ENCODE measurements at places on chromosomes 11 and 22.

DNA sequence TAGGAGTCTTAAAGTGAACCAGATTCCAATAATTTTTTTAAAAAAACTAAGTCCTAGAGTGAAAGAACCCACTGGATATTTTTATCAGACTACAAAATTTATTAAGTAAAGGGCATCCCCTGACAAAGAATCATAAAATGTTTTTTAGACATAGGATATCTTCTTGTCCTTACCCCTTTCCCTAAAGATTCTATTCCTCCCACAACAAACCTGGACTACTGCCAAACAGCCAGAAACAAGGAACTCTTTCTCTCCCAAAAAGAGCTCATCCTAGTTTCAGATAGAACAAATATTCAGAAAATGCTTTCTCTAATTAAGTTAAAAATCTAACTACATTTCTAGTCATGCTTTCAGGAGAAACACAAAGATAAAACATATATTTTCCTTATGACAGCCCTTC is 327.1 kb downstream of the FAM181B start:
- DNase-seq, result no peak

DNA sequence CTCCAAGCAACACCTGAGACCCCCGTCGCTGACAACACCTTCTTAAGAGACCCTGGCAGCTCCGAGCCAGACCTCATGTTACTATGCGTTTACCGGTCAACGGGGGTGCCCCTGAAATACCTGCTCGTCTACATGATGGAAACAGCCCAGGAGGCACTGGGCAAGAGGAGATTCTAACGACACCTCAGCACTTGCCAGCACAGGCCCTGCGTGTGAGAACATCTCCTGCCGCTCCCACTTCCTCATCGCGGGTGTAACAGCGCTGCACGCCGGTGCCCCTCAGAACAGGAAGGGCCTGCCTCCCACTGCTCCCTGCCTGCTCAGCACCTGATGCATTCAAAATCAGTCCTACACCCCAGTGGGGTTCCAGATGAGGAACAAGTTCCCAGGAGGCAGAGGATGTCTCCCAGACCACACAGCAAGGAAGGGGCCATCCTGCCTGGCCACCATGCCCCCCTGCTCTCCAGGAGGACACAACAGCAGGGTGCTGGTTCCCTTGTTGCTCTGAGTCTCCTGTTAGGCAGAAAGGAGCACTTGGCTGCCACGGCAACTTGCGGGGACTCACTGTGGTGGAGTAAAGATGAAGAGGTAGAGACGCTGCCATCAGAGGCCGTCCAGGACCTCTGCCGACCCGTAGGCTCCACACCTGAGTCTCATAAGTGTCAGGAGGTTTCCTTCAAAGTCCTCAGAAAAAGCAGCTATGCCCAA is 2.1 kb downstream of the TOLLIP start:
- no peak for DNase-seq

GRCh38 chr11:75199412-75199955 is 41.1 kb upstream of the TPBGL start:
- no peak for DNase-seq

- DNase-seq, result no peak
These were observed 25.3 kb downstream of the MB start for GRCh38 chr22:35591714-35592417.

GRCh38 chr22:33022231-33022630 is 36.0 kb downstream of the SYN3 start:
- no peak for DNase-seq

All from activated naive CD4-positive, alpha-beta T cell (primary cell).